NCI-H1417 (cell line): ENCODE measurements at places on chromosomes 4 and X.

DNA sequence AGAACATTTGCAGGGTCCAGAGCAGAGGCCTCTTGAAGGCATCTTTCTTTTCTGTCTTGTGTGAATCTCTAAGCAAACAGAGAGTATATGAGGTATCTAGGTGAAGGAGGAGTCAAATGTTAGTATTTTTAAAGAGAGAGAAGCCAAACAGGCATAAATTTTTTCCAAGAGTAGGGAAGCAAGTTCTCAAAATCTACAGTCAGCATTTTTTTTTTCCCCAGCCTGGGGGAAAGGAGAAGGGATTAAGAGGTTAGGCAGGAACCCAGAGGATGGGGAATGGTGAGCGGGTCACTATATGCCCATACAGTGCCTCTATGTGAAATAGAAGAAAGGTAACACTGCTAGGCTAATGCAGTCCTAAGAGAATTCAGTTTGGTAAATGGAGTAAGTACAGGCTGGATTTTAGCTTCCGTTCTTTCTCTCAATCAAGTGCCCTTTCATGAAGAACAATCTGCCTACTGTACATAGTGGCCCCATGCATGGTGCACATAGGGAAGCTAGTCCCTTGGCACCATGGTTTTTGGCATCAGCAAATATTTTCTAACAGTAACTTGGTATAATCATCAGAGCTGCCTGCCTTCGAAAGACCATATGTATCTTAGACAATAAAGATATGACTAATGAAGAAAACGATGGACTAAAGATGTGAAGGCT lies 163.1 kb upstream of the MAB21L2 start:
- no peak for DNase-seq

GRCh38 chrX:9141496-9141895 lies 107.6 kb upstream of the FAM9B start:
- DNase-seq = peak; percentile 17

DNA sequence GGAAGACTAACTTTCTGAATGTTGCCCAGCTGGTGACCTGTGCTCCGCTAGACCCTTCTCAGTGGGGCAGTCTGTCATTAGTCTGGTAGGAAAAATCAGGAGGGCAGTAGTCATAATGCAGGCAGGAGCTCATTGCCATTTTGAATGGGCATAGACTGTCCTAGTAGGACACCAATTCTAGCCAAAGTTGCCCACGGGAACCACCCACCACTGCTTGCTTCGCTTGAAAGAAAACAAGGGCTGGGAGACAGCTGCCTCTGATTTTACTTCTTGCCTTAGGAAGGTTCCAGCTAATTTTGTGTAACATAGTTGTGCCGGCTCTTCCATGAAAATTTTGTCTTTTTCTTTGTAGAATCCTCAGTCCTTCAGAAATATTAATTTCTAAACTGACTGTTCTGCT lies 23.3 kb downstream of the HOPX start:
- no peak for DNase-seq

GRCh38 chr4:188779581-188779980 lies 640.3 kb downstream of the TRIML1 start:
- no peak for DNase-seq

DNA sequence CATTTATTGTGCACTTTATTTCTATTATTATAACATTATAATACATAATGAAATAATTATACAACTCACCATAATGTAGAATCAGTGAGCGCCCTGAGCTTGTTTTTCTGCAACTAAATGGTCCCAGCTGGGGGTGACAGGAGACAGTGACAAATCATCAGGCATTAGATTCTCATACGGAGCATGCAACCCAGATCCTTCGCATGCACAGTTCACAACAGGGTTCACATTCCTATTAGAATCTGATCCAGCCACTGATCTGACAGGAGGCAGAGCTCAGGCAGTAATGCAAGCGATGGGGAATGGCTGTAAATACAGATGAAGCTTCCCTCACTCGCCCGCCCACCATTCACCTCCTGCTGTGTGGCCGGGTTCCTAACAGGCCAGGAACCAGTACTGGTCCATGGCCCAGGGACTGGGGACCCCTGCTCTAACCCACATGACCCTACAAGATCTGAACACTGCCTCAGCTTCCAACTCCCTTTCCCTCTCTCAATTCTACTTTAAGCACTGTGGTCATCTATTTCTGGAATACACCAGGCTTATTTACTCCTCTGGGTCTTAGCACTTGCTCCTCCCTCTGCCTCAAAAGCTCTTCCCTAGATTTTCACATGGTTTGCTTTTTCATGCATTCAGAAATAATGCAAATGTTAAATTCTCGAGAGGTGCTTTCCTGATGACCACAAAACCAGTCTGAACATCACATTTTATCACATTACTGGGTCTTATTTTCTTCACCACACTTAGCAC lies 166.8 kb upstream of the HCCS start:
- no peak for DNase-seq

DNA sequence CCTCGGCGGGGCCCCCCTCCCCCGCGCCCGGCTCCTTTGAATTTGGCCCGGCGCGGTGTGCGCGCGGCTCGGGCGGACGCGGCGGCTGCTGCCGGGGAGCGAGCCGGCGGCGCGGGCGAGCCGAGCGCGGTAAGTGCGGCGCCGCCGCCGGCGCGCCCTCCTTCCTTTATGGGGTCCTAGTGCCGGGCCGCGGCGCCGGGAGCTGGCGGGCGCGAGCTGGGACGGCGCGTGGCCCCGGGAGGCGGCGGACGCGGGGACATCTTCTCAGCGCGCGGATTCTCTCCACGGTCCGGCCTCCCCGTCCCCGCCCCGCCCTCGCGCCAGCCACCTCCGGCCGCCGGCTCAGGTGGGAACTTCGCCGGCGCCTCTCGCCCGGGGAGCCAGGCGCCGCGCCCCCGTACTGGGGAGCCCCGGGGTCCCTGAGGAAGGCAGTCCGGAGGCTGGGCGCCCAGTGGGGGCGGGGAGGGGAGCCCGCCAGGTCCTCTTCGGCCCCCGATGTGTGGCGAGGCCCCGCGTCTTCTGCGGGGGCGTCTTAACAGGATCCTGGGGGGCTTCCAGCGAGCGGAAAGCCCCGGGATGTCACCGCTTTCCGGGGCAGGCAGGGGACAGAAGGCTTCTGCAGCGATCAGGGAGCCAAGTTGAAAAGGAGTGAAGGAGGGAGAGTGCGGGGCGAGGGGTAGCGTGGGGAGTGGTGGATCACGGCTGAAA lies 98.4 kb upstream of the TENM3 start:
- peak; percentile 85 for DNase-seq

DNA sequence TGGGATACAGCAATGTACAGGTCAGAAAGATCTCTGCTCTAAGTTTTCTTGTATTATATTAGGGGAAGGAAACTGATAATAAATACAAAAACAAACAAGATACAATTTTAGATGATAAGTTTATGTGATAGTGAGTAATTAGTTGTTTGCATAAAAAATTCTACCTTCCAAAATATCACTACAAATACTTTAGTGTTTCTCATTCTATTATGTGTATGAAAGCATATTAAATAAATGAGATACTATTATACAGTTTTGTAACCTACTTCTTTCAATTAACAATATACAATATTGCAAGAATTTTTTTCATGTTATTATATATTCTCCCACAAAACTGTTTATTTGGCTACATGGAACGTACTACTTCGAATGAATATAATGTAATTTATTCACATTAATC lies 4.2 kb upstream of the FGF2 start:
- no peak for DNase-seq

DNA sequence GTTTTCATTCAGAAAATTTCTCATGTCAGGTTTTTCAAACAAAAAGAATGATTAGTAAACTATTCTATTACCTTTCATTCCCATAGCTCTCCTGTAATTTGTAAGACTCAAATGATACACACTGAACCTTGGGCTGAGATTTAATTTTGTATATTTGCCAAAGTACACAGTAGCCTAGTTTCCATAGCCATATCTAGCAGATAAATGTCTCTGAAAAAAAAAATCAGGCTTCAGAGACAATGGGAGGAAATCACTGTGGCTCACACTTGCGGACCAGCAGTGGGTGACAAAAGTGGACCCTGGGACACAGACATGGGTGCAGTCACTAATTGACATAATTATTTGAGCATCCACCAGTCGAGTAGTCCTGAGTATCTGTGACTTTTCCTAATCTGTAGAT lies 46.6 kb downstream of the MAOA start:
- no peak for DNase-seq

DNA sequence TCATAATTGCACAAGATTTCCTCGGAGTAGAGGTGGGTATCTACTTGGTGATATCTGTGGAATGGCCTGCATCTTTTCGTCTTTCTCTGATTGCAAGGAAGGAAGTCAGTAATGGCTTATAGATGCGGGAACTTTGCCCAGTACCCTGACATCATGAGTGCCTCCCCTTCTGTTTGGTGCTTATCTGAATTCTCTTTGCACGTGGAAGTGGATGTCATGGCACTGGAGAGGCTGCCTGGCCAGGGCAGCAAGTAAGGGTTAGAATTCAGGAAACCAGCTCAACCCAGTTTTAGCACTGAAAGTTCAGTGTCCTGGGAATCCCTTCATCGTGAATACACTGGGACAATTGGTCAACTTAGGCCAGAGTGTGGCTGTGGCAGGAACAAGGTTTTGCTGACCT lies 83.5 kb upstream of the RAPGEF2 start:
- DNase-seq = no peak

GRCh38 chr4:80192937-80193336 lies 4.4 kb upstream of the PRDM8 start:
- no peak for DNase-seq

DNA sequence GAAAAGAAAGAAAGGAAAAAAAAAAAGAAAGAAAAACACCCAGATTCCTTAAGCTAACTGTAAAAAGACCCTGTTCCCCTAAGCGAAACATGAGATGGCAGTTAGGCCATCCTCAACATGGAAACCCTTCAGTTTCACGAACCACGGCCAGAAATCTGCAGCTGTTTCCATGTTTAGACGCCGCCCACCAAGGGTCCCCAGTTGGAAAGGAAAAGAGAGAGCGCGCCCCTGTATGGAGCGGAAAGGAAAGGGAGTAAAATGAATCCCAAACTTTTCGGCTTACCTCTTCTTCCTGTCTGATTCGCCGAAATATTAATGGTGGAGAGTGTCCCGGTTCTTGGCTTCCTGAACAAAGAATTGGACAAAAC lies 38.3 kb downstream of the MGARP start:
- DNase-seq = no peak

GRCh38 chr4:112002248-112002661 lies 143.0 kb upstream of the FAM241A start:
- DNase-seq = peak; percentile 35

DNA sequence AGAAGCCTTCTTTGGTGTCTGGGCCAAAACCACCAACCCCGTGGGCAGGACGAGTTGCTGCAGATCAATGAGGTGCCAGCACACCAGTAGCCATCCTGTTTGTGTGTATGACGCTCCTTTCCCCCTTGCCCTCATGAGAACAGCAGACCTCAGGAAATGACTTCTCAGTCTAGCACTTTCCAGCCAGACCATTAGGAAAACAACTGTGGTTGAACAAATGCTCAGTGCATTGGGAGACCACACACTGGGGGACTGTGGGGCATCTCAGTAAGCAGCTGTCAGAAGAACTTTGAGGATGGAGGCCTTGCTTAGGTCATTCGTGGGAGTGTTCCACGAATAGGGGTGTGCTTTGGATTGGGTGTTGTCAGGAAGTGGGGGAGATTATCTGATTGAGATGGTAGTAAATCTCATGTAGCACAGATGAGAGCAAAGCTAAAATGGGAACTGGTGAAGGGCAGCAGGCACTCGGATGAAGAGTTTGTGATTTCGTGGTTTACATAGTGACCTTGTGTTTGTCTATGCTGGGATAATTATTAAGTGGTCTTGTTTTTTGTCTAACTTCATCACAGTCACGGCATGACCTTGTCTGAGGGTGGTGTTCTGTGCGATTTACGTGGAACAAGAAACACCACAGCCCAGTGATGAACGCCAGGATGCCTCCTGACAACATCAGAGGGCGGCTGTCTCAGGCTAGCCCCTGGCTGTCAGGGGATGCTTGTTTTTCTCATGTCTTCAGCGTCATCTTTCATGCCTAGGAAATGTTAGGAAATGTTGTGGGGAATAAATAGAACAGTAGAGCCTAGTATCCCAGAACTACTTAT lies 70.1 kb downstream of the USP46 start:
- no peak for DNase-seq

GRCh38 chrX:40445691-40446090 lies 135.1 kb upstream of the ATP6AP2 start:
- no peak for DNase-seq

- no peak for DNase-seq
Measured at GRCh38 chrX:1398431-1399340, 6.8 kb upstream of the SLC25A6 start.

GRCh38 chrX:136525738-136526606 lies 6.0 kb upstream of the VGLL1 start:
- DNase-seq = no peak

DNA sequence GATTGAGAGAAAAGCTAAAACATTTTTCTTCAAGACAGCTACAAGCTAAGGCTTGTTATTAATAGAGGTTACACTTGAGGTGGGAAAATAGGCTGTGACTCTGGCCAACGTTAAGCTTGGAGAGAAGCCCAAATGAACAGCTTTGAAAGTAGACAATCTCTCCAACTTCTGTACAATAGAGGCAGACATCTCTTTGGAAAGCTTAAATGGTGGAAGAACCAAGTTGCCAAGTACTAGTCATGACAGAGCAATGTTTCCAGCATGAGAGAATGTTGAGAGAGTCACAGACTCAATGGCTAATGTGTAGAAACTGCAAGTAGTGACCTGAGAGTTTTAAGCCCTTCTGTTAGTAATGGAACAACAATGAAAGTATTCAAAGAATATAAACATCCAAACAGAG lies 298.1 kb downstream of the INPP4B start:
- DNase-seq = no peak

- no peak for DNase-seq
Measured at GRCh38 chr4:7131498-7132031, 60.8 kb upstream of the SORCS2 start.

DNA sequence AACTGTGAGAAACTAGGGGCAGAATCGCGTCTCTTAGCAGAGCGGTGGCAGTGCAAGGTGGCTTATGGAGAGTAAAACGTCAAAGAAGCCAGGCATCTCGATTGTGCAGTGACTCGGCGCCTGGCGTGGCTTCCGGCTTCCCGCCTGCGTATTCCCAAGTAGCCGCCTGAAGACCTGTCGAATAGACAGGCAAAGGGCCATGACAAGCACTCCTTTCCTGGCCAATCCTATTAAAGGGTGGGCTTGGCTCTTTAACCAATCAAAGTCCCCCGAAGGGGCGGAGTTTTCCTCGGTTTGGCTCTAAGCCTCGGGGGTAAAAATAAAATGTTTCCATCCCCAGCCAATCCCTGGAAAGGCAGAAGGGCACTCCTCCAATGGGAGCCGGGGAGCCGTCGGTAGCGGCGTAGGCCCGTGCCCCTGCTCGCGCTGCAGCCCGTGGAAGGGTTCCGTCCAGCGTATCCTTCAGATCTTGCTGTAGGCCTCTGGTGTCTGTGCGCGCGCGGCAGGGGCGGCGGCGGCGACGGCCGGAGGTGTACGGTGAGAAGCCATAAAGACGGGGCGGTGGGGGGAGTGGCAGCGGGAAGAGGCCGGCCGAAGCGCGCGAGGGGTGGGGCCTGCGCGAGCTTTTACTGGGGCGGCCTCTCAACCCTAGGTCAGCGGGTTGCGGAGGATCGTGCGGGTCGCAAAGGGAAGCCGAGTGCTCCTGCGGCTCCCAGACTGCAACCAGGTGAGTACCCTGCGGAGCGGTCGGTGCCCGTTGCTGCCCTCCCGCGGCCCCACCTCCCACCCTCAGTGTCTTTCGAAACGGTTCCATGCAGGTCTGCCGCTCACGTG lies at the start of gene KANTR:
Gene KANTR, plus strand, starts transcription at position 395 of the 834 bp plus-strand sequence. CDS start 30,131 bp downstream, outside the sequence.
- DNase-seq = peak; percentile 90
